ENCODE measurements at places on chromosomes 5 and 9.

DNA sequence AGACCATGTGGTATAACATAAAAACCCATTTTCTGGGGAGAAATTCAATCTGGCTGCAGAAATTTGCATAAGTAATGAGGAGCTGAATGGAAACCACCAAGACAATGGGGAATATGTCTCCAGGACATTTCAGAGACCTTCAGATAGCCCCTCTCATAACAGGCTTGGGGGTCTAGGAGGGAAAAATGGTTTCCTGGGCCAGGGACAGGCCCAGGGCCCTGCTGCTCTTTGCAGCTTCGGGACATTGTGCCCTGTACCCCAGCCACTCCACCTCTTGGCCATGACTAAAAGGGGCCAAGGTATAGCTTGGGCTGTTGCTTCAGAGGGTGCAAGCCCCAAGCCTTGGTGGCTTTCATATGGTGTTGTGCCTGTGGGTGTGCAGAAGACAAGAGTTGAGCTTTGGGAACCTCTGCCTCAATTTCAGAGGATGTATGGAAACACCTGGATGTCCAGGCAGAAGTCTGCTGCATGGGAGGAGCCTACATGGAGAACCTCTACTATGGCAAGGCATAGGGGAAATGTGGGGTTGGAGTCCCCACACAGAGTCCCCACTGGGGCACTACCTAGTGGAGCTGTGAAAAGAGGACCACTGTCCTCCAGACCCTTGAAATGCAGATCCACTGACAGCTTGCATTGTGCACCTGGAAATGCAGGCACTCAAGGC lies 30.4 kb downstream of the MRPS30 start:
- no peak for DNase-seq

- DNase-seq: no peak
Measured at GRCh38 chr5:68086439-68086838, 129.1 kb upstream of the PIK3R1 start.

GRCh38 chr9:20551835-20552234 lies 70.5 kb downstream of the MLLT3 start:
- DNase-seq: no peak

GRCh38 chr9:573691-574410 lies 267.6 kb upstream of the DMRT1 start:
- DNase-seq: peak; percentile 10

- DNase-seq: no peak
Measured at GRCh38 chr9:29659736-29660135, 2086.5 kb upstream of the C9orf72 start.

GRCh38 chr5:45568813-45569212 lies 127.4 kb downstream of the HCN1 start:
- DNase-seq: no peak

DNA sequence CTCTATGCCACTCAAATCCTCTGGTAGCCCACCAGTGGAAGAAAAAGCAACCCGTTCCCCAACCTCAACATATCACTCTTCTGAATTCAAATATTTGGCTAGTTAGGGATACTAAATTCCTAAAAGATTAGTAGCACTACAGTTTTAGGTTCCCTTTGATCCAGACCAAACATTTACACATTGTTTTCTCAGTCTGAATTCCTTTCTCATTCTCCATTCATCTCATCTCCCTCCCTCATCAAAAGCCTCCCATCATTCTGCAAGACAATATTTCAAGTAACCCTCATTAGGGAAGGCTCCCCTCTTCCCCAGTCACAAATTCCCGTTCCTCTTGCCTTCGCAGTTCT lies 26.3 kb downstream of the ADAM19 start:
- DNase-seq: no peak

DNA sequence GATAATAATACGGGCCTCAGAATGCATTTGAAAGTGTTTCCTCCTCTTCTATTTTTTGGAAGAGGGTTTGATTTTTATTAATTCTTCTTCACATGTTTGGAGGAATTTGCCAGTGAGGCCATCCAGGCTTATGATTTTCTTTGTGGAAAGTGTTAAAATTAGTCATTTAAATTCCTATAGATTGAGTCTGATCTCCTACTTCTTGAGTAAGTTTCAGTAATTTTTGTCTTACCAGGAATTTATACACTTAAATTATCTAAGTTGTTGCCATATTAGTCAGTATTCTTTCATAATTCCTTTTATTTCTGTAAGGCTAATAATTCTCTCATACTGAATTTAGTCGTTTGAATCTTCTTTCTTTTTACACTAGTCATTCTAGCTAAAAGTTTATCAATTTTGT lies 25.2 kb upstream of the HAPLN1 start:
- no peak for DNase-seq

GRCh38 chr5:127518319-127518621 lies 830 bp downstream of the PRRC1 start:
- no peak for DNase-seq

GRCh38 chr9:73219985-73220626 lies 68.4 kb downstream of the ANXA1 start:
- DNase-seq: no peak

DNA sequence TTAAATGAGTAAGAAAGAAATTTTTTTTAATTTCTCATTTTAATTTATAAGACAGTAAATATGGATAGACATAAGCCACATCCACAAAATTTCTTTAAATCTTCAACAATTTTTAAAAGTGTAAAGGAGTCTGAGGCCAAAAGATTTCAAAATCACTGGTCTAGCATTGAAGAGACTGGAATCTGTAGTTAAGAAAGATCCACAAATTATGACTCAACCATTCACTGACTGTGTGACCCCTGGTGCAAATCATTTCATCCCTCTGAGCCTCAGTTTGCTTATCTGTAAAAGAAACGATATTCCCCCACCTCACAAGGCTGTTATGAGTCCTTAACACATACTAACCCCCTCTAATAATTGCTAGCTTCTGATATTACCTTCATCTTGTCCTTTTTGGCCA lies 98.5 kb downstream of the EBF1 start:
- DNase-seq: no peak

- DNase-seq: no peak
Measured at GRCh38 chr5:120365656-120366446, 98.2 kb upstream of the PRR16 start.

- no peak for DNase-seq
Measured at GRCh38 chr9:93020771-93021670, 37.5 kb upstream of the SUSD3 start.

DNA sequence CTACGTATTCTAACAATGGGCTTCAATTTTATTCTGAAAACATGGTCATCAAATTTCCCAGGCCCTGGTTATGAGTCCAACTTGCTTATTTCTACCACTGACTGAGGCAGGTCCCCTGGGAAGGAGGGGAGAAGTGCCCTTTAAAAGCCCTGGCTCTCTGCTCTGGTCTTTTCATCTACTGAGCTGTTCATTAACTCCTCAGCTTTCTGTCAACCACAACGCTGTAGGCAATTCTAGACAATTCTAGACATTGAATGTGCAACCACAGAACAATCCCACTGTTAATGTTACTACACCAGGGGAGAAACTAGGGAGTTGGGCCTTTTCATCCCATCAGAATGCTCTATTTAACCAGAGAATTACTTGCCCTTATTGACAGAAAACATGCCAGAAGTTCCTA lies 10.0 kb downstream of the MOCS2 start:
- no peak for DNase-seq

DNA sequence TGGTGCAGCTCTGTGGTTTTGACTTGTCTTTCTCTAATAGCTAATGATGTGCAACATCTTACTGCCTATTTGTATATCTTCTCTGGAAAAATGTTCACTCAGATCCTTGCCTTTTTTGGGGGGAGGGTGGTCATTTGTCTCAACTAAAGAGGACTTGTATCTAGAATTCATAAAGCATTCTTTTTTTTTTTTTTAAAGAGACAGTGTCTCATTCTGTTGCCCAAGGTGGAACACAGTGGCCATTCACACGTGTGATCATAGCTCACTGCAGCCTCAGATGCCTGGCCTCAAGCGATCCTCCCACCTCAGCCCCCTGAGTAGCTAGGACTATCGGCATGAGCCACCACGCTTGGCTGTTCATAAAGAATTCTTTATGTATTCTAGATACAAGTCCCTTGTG lies 33.2 kb downstream of the HABP4 start:
- DNase-seq: no peak

- DNase-seq: no peak
Measured at GRCh38 chr9:126483468-126484073, 130.2 kb upstream of the LMX1B start.

DNA sequence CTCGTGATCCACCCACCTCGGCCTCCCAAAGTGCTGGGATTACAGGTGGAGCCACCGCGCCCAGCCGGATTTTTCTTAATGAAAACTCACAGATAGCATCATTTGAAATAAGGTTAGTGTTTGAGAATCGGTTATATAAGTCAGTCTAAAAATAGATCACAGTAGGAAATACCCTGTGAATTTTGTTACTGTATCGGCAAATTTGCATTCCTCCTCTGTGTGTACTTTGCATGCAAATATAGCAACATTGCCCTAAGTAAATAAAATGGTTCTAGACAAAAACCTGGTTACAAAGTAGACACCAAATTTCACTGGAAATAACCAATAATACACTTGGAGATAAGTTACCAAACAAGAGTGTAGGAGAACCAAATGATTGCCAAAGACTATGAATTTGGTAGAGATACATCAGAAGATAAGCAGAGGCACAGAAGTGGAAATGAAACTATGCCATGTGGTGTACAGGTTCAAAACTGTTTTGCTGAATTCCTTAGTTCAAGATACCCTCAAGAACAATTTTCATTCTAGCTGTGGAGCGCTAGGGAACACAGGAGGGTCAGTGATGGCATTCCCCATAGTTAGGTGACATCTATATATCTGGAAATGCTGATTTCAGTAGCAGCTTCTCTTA lies 58.1 kb downstream of the ICE1 start:
- no peak for DNase-seq

GRCh38 chr5:84287951-84288350 lies 96.7 kb downstream of the EDIL3 start:
- DNase-seq: no peak

DNA sequence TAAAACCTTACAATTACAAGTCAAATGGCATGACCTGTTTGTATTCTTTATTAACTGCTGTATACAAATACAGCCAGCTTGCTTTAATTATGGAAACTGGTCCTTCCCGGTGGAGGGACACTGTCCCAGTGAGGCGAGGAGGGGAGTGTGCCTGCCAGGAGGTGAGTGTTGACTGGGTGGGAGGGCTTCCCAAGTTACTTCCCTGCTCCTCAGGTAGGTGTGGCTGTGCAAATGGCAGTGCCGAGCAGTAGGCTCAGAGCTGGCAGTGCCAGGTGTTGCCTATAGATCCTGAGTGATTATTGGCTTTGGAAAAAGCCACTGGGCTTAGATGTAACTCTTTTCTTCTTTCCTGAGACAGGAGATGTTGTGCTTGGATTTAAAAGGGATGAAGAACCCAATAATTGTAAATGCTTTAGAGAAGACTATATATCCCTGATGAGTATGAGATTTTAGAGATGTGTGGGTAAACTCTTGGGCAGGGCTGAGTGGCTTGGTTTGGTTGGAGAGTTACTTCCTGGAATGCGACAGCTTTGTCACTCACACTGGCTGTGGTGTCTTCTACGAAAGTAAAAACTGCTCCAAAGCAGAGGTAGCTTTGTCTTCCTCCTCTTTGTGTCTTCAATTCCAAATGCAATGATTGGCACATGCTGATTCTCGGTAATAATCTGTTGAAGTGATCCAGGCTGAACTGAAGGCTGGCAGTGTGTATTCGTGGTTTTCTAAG lies 43.7 kb downstream of the GLRX start:
- DNase-seq: no peak

- DNase-seq: no peak
Measured at GRCh38 chr5:110572729-110573128, 153.7 kb downstream of the TMEM232 start.

DNA sequence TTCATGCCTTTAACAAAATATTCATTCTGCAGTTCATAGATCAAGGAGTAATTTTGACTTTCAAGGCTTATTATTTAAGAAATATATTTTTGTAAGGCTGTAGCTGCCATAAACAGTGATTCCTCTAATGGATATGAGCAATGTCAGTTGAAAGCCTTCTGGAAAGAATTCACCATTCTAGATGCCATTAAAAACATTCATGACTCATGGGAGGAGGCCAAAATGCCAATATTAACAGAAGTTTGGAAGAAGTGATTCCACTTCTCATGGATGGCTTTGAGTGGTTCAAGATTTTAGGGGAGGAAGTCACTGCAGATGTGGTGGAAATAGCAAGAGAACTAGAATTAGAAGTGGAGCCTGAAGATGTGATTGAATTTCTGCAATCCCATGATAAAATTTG lies 229.1 kb downstream of the DEPDC1B start:
- DNase-seq: no peak

GRCh38 chr9:72315089-72315509 lies 49.9 kb downstream of the ZFAND5 start:
- peak; percentile 10 for DNase-seq

DNA sequence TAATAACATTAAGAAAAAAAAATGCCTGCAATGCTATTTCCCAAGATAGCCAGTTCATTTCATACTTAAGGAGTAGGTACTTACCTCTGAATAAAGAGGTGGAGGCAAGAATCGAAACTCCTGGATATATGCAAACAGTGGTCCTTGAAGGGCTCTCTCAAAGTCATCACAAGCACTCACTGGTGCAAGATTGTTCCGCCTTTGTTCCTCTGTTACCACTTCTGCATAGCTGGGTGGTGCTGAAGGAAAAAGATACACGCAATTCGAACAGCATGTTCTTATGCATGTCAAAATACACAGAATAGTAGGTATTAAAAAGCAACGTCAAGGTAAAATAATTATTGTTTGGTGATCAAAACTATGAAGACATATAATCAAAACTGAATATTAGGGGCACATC lies 9.5 kb downstream of the ARRDC3 start:
- DNase-seq: no peak

DNA sequence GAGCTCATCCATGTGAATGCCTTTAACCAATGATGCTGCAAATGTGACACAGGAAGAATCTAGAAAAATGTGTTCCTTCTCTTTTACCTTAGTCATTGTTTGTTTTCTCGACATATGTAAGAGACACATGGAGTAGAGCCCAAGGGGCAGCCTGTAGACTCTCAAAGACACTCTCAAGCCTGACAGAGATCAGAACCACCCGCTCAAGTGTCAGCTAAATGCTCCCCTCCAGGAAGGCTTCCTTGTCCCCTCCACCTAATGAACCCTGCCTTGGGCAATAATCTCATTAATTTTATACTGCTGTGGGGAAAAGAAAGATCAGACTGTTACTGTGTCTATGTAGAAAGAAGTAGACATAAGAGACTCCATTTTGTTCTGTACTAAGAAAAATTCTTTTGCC lies 157.4 kb downstream of the MUSK start:
- no peak for DNase-seq

GRCh38 chr5:93381057-93381456 lies 200.0 kb downstream of the NR2F1-AS1 start:
- no peak for DNase-seq

GRCh38 chr5:174532455-174533453 lies 191.6 kb upstream of the MSX2 start:
- peak; percentile 54 for DNase-seq

Data from nephron progenitor cell (in vitro differentiated cells).